ENCODE measurements at places on chromosomes 11 and 22. TPM values are rescaled to one million over a fixed set of nuclear protein-coding genes. Genes with fewer than 3 reads are reported as not detected.

DNA sequence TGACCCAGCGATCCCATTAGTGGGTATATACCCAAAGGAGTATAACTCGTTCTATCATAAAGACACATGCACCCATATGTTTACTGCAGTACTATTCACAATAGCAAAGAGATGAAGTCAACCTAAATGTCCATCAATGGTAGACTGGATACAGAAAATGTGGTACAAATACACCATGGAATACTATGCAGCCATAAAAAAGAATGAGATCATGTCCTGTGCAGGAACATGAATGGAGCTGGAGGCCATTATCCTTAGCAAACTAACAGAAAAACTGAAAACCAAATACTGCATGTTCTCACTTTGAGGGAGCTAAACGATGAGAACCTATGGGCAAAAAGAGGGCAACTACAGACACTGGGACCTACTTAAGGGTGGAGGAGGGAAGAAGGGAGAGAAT is 146.8 kb downstream of the SBF2 start:
- DNase-seq, result no peak

DNA sequence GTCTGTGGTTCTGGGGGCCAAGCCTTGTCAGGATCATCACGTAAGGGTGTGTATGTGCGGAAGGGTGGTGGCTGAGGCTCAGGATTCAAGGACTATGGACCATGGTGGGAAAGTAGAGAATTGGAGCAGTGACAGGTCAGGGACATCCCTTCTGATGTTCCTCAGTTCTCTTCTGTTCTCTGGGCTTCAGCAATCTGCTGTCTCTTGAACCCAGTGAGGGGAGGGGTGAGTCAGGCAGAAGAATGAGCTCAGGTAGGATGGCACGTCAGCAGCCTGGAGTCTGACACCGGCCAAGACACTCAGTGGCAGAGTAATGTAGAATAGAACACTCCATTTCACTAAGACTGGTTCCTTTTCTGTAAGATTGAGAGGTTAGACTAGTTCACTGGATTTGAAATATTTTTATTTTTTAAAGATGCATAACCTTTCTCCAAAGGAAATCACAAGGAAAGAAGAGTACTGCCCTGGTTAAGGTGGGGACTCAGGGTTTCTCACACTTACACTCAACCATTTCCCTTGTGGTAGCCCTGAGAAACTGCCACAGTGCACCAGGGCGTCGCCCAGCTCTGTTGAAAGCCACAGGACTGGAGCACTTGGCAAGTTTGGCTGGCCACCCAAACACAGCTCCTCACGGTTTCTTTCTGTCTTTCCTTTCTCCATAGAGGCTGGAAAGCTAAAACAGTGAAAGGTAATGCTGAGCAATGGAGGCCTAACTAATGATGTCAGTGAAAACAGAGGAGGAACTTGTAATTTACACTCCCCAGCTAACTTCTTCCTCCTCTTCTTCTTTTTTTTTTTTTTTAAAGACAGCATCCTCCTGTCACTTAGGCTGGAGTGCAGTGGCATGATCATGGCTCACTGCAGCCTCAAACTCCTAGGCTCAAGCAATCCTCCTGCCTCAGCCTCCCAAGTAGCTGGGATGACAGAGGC is 23.1 kb upstream of the MICAL2 start:
- DNase-seq, result no peak

CHST1 gene
- 275 TPM for total RNA-seq

DNA sequence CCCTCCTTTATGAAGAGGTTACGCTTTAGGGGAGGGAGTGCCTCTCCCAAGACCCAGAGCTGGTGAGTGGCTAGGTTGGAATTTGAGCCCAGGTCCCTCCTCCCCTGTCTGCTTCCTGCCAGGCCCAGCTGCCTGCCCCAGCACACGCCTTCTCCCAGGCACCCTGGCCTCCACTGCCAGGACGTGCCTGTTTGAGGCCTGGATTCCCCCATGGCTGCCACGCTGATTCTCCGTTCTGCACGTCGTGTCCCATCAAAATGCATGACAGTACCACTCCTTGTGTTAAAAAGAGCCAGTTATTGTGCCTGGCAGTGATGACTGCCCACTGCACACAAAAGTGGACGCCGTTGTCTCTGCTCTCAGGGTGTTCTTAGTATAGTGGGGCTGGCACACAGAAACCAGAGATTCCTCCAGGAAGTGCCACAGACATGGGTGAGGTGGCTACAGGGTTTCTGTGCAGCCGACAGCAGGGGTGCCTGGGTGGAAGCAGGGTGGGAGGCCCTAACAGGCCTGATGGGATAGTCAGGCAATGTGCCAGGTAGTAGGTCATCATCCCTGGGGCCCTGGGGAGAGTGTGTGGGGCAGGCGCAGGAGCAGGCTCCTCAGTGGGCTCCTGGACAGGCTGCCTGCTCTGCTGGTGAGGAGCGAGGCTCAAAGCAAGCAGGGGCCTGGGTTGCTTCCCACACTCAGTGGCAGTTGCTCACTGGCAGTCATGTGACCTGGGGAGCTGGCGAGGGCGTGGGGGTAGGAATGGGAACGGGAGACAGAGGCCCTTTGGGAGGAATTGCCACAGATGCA is 24.2 kb downstream of the MED15 start:
- peak; percentile 36 for DNase-seq

- no peak for DNase-seq
Measured at GRCh38 chr22:19943082-19944026, 1.7 kb upstream of the TXNRD2 start.

DNA sequence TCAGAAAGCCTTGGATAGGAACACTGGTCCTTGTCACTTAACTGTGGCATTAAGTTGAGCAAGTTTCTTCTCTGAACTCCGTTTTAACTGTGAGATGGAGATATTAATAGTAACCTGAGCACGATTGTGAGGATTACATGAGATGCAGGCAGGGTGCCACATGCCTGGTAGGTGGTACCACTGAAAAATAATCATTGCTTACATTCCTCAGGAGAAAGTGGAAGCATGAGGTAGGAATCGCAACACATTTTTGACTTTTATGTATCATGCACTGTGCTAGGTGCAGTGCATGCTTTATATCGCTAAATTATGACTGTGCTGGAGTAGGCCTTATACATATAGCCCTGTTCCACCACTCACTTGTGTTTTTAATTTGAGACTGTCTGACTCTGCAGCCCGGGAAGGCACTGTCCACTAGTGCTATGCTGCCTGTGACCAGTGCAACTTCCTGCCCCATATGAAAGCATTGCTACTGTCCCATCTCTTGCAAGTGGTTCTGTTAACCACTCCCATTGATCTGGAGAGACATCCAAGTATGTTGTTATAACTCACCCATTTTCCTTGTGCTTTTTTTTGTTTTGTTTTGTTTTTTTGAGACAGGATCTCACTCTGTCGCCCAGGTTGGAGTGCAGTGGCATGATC is 1.0 kb downstream of the UQCR10 start:
- DNase-seq, result no peak

DNA sequence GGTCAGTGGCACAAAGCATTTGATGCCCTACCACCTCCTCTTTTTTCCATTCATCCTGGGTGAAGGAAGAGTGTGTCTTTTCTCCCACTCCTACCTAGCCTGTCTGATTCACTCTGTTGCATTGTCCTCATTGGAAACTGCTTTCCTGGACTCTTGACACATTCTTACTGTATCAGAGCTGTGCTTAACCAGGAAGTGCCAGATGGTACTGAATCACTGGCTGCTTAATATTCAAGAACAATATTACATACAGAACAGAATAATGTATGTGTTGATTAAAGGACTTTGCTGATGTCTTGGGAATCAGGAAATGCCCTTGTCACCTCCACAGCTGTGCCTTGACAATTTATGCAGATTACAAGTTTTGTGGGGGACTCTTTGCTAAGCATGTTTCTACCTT is 44.4 kb downstream of the SVIP start:
- DNase-seq, result no peak

DNA sequence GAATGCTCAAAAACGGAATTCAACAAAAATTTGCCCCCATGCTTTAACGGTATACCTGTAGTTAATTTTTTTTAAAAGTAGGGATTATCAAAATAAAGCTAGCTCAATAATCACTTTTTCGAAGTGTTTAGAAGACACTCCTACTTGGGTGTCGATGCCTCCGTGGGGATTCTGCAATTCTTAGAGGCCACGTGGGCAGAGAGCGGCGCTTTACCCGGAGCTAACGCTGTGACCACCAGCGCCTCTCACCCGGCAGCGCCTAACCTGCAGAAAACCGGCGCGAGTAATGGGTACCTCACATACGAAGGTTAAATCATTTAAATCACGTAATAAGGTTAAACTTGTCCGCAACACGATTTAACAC is 583 bp downstream of the TAF1D start:
- peak; percentile 38 for DNase-seq

- no peak for DNase-seq
Measured at GRCh38 chr22:43824724-43825420, 12.8 kb upstream of the EFCAB6 start.

- DNase-seq, result no peak
Measured at GRCh38 chr11:118785362-118785761, 5.6 kb downstream of the DDX6 start.

GRCh38 chr22:19235874-19236273 is 55.6 kb downstream of the CLTCL1 start:
- DNase-seq, result no peak

- DNase-seq, result no peak
Measured at GRCh38 chr11:128919216-128919615, 23.5 kb downstream of the TP53AIP1 start.

DNA sequence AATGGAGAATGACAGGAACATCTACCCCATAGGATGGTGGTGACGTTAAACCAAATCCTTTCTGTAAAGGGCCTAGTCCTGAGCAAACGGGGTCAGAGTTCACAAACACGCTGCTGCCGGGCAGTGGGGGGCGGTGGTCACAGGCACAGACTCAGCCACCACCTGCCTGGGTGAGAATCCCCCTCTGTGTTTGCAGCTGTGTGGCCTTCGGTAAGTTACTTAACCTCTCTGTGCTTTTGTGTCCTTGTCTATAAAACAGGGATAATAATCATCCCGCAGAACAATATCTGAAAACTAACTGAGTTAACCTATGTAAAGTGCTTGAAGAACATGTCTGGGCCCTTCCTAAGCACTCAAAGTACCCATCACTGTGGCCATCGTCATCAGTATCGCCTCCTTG is 26.0 kb upstream of the PDGFB start:
- no peak for DNase-seq

WBP2NL gene
- total RNA-seq, result not detected

DNA sequence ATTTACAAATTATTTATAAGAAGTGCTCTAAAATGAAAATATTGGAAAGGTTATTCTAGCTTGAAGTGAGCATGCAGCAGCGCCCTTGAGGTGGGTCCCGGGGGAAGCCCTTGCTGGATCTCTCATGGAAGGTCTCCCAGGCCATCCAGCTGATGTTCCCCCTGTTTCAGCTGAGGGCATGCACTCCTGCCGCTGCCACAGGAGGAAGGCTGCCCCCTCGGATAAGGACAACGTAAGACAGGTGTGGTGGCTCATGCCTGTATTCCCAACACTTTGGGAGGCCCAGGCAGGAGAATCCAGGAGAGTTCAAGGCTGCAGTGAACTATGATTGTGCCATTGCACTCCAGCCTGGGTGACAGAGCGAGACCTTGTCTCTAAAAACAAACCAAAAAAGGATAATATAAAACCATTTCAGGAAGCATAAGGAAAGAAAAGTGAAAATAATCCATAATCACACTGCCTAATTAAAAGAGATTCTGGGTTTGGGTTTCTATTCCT is 15.0 kb downstream of the CDC45 start:
- DNase-seq, result no peak

GRCh38 chr11:86644291-86644690 is 28.1 kb downstream of the ME3 start:
- no peak for DNase-seq

- peak; percentile 64 for DNase-seq
Measured at GRCh38 chr11:3849297-3849874, 6.1 kb upstream of the STIM1 start.
